ENCODE measurements at places on chromosomes 1 and 21.

GRCh38 chr1:55617288-55617982 lies 402.3 kb upstream of the USP24 start:
- no peak for DNase-seq

DNA sequence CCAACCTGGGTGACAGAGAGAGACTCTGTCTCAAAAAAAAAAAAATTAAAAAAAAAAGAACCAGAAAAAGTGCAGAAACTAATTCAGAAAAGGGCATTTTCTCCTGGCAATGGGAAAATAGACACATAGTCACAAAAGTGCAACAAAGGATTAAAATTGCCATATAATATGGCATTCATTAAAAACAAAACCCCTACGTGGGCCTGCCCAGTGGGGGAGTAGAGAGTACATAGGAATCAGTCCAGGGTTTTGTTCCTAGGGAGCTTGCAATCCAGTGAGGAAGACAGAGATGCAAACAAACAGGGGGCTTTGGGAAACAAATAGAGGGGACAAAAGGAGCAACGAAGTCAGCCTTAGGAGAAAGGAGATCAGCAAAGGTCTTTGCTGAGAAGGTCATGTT lies 4.5 kb upstream of the TRABD2B start:
- no peak for DNase-seq

GRCh38 chr1:58528518-58528917 lies 18.0 kb downstream of the OMA1 start:
- no peak for DNase-seq

GRCh38 chr1:109299558-109300343 lies 7.1 kb downstream of the MYBPHL start:
- DNase-seq: no peak

DNA sequence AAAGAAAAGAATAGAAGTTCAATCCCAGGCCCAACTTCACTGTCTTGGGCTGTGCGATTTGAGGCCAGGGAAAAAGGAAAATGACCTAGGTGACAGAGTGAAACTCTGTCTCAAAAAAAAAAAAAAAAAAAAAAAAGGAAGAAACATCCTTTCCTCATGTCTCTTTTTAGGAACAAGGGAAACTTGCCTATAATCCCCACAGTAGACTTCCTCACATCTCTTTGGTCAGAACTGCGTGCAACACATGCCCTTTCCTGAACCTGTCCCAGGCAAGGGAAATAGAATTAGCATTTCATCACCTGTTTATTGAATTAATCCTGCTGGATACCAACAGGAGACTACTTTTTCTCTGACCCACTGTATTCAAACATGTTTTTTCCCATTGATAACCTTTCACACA lies 2.3 kb downstream of the DCST1 start:
- no peak for DNase-seq

GRCh38 chr1:208248307-208248801 lies 4.2 kb upstream of the PLXNA2 start:
- DNase-seq: no peak

DNA sequence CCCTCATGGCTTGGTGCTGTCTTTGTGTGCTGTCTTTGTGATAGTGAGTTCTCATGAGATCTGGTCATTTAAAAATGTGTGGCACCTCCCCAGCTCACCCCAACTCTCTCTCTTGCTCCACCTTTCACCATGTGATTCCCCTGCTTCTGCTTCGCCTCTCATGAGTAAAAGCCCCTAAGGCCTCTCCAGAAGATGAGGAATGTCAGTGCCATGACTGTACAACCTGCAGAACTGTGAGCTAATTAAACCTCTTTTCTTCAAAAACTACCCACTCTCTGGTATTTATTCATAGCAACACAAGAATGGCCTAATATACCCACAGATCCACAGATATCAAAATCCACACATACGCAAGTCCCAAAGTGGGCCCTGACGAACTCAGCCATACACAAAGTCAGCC lies 88.9 kb upstream of the PPP2R5A start:
- no peak for DNase-seq

DNA sequence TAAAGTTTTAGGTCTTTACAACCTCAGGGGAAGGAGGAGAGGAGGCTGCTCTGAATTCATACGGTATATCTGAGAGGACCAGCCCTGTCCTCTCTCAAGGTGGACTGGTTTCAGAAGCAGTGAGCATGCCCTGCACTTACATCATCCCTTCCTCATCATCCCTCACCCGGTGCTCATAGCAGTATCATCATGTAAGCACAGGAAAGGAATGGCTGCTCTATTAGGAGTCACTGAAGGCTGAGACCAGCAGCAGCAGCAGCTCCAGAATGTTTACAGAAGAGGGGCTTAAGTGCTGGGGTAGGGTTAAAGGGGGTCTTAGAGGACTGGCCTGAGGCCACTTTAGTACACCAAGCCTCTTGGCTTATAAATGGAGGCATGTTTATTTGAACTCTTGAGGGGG lies 185.9 kb downstream of the AK5 start:
- no peak for DNase-seq

DNA sequence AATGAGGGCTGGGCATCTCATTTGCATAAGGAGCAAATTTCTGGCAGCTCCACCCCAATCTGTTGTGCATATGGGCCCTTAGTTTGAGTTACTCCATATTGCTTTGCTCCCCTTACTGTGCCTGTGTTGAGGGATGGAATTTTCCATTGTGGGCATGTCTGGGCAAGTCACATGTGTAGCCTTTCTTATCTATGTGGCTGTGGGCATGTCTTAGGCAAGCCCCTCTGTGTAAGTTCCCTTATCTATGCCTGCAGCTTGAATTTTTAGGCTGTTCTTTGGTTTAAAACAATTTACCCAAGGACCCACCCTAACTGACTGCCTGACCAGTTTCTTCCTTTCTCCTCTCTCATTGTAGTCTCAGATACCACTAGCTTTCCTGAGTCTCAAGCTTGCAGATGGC lies 405.7 kb upstream of the NCAM2 start:
- no peak for DNase-seq

- no peak for DNase-seq
These were observed 36.5 kb downstream of the MCOLN2 start for GRCh38 chr1:84960371-84960770.

- DNase-seq: no peak
These were observed 180.0 kb downstream of the RASAL2 start for GRCh38 chr1:178273707-178274410.

DNA sequence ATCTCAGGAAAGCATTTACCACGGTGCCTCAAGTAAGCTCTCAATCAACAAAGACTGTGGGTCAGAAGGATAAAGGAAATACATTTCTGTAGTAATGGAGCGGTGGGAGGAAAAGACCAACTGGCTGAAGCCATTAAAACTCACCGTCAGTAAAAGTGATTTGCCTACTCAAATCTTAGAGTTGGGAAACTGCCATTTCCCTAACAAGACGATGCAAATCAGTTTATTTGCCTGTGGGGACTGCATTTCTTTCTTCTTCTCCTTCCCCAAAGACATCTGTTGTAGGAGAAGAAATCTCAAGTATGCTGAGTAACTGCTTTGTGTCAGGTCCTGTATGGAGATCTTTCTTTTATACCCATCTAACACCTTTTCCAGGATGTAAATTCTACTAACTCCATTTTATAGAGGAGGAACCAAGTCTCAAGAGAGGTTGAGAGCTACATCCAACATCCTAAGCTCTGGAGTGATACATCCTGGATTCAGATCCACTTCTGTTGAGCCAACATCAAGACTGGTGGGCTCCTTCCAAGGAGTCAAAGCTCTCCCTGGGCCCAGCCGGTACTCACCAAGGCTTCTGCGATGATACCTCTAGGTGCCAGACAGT lies 219.3 kb upstream of the FGGY start:
- DNase-seq: no peak

GRCh38 chr21:46544003-46544402 lies 60.9 kb downstream of the S100B start:
- no peak for DNase-seq

GRCh38 chr1:162107911-162108310 lies 38.4 kb downstream of the NOS1AP start:
- no peak for DNase-seq

DNA sequence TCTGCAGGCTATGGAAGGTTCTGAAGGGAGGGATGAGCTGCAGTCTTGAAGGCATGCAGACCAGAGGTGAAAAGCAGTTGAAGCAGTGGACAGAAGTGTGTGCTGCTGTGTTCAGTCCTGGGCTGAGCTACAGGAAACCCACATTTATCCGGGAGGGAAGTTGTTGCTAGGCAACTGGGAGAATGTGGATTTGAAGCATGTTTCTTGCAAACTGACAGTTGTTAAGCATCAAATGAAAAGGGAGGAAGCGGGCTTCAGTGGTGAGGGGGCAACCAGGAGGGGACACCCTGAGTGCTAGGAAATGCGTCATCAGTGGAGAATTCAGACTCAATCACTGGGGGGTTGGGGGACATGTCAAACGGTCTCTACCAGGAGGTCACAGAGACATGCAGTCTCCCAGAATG lies 28.7 kb downstream of the ABCA4 start:
- no peak for DNase-seq

- DNase-seq: no peak
These were observed 33.9 kb downstream of the COQ8A start for GRCh38 chr1:226973898-226974543.

- DNase-seq: no peak
These were observed 5.8 kb upstream of the MPZL1 start for GRCh38 chr1:167716000-167716271.

GRCh38 chr1:31272369-31272768 lies 24.2 kb downstream of the SNRNP40 start:
- DNase-seq: no peak

DNA sequence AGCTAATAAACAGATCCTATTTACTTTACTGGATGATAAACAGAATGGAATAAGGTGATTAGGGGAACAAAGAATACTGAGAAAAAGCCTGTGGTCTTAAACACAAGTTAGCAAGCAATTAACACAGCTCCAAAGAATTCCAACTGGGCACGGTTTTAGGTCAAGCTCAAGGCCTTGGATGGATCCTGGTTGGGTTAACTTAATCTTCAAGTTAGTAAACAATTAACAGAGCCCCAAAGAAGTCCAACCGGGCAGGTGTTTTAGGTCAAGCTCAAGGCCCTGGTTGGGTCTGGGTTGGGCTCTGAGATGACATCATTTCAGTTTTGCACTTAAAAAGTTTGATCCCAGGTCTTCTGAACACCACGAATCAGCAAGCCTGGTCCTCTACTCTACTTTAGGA lies 1086.3 kb upstream of the TMPRSS15 start:
- DNase-seq: no peak

DNA sequence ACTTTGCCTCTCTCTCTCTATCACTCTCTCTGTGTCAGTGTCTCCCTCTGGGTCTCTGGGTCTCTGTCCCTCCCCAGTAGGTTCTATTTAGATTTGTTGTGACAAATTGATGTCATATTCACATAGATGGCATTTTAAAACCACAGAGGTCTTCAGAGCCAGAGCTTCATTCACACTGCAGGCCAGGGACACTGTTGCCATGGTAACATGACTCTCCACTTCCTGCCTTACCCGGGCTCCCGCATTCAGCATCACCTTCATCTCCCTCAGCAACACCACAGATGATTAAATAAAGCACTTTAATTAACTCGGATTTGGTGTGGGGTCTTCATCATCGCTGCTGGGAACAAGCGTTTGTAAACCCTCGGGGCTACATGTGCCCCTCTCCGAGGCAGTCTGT lies 132.6 kb downstream of the ETS2 start:
- peak; percentile 49 for DNase-seq

DNA sequence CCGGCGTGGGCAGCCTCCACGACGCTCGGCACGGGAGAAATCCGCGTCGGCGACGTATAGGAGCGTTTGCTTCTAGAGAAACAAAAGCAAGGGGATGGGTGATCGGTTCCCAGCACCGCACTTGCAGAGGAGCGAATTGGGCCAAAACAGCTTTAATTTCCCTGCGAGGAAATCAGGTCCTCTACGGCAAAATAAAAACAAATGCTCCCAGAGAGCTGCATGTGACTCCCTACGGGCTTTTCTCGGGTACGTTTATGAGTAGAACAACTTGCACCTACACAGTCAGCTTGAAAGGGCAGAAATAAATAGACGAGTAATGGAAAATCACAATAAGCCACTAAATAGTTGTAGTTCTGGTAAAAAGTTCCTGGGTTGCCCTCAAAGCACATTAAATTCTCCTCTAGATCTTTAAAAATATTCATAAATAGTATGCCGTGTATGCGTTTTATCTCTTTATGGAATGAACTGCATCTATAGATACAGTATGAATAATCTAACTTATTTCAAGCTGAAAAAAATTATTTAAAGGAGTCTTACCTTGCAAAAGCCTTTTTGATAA lies 1.2 kb downstream of the NHLH2 start:
- DNase-seq: peak; percentile 3

GRCh38 chr1:245869847-245870246 lies 637.2 kb downstream of the SMYD3 start:
- DNase-seq: no peak

DNA sequence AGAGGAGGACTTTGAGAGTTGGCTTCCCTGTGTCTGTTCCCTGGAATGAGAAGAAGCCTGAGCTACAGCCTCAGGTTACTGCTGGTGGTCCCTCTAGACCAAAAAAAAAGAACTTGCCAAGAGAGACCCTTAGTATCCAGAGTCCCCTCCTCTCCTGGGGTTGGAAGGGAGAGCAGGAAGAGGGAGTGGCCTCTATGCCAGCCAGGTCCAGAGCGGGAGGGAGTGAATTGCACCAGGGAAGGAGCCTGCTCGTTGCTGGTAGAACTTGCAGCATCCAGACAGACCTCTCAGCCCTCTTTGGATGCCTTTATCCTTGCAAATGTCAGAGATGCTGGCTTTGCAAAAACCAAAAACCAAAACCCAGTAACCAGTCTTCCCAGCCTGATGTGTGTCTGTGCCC lies 491.3 kb upstream of the VAMP3 start:
- no peak for DNase-seq

GRCh38 chr1:210415846-210416448 lies 87.2 kb downstream of the HHAT start:
- DNase-seq: no peak

GRCh38 chr1:16075337-16076030 lies 2.0 kb upstream of the FAM131C start:
- DNase-seq: no peak

- no peak for DNase-seq
These were observed 129.5 kb downstream of the TRABD2B start for GRCh38 chr1:47867438-47868347.

DNA sequence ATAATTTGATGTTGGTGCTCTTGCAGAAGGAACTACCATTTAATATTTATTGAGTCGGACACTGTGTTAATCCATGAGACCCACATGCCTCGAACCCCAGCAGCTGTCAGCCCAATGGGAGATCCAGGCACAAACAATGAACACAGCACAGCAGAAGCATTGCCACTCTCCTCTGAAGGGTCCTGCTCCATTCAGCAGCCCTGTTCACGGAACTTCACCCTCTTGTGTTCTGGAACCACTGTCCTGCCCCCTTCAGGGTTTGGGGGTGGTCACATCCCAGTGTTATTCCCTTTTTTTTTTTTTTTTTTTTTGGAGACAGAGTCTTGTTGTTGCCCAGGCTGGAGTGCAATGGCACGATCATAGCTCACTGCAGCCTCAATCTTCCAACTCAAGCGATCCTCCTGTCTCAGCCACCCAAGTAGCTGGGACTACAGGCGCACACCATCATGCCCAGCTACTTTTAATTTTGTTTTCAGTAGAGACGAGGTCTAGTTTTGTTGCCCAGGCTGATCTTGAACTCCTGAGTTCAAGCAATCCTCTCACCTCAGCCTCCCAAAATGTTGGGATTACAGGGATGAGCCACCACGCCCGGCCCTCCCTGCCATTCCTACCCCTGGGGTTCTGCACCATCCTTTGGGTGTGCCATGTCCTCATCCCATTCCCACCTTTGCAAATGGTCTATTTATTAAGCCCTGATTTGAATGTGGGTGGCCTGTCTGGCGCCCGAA lies 70.2 kb downstream of the EVA1C start:
- DNase-seq: no peak

Data from activated CD4-positive, alpha-beta T cell treated with anti-CD3 and anti-CD28 coated beads, Interleukin-2, Interleukin-4, amounts not matched to agents 100 ng/mL and 50 ng/mL, durations not matched to agents 16 hours and 8 hours (primary cell).